Jurkat, Clone E6-1 (cell line): ENCODE measurements at places on chromosomes 3 and 15.

GRCh38 chr15:68816158-68816557, 4.5 kb downstream of the ANP32A start:
- no peak for DNase-seq

DNA sequence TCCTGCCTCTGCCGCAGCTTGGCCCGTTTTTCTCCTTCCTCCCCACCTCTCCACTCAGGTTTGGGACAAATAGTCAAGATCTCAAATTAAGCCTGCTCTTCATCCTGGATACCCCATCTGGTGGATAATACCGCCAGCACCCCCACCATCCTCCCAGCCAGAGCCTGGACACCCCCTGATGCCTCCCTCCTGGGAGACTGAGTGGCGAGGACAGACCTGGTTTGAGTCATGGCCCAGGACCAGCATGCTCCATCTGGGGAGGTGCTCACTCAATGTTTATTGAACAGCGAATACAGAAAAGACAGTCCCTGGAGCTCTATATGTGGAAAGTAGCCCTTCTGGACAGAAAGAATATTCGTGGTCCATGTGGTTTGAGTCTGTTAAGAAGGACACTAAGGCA, 23.3 kb downstream of the CTSH start:
- no peak for DNase-seq

DNA sequence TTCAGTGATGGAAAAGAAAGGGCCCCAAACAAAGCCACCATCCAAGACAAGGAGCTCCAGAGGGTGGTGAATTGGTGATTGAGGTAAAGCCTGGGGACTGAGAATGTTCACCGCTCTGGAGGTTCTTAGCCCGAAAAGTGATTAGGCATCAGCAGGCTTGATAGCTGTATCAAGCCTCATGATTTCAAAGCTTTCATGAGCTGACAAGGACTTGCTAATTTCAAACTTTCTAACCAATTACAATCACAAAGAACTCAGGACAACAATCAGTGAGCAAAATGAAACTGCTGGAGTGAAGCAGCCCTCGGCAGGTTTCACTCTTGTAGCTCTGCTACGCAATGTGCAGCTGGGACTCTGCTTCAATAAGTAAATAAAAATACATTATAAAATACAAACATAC, 391.3 kb downstream of the TIGIT start:
- DNase-seq: no peak

DNA sequence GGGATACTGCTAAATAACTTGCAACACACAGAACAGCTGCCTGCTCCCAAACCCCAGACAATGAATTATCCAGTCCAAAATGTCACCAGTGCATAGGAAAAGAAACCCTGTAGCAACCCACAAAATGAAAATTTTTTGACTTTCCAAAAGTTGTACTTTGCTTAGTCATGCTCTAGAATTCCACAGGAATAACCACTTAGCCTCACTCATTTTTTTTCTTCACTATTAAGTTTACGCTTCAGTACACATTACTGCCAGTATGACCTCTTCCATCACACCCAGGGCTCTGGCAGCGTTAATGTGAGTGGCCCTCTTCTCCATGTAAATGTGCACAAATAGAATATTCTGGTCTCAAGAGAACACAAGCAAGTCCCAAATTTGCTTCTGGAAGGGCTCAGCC, 259.8 kb downstream of the MAGI1 start:
- DNase-seq: no peak

GRCh38 chr3:108047987-108048386, 42.8 kb downstream of the CD47 start:
- DNase-seq: no peak

- DNase-seq: peak; percentile 61
These were observed 84.7 kb upstream of the THBS1 start for GRCh38 chr15:39495871-39496840.

DNA sequence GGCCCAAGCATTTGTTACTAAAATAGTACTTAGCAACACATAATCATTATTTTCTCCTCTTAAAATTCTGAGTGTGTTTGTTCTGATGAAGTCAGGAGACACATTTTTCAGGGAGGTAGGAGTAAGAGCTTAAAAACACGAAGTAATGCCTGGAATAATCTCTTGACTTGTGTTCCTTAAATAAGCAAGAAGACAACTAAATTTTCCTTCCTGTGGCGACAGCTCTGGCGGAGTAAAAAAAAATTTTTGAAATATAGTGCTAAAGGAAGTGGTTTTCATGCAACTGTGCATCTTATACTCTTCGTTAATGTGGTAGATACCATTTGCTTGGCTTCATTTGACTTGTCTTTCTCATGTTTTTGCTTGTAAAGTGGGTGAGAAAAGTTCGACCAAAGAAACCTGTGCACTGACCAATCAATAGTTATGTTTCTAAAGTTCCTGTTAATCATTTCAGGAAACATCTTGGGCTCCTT, 11.1 kb upstream of the MBNL1 start:
- DNase-seq: peak; percentile 87
